ENCODE measurements at places on chromosomes 2 and 18.

- DNase-seq = no peak
Observed at GRCh38 chr2:52210161-52210560, 1178.2 kb upstream of the NRXN1 start.

DNA sequence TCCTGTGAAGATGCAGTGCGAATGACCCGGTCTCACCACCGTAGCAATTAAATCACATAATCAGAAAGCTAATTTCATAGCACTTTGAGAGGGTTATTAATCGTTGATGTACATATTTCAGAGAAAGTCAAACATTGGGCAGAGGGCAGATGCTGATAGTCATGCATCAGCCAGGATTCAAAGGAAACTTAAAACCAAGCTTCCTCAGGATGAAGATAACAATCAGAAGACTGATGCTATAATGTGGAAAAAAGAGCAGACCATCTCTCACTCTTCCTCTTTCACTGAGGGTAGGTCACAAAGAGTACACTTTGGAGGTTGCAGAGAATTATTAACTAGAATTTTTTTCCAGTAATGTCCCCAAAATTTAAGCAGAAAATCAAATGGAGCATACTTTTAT is 1027.7 kb upstream of the ZEB2 start:
- DNase-seq = no peak

- no peak for DNase-seq
Observed at GRCh38 chr2:107325981-107326786, 440.2 kb upstream of the ST6GAL2 start.

DNA sequence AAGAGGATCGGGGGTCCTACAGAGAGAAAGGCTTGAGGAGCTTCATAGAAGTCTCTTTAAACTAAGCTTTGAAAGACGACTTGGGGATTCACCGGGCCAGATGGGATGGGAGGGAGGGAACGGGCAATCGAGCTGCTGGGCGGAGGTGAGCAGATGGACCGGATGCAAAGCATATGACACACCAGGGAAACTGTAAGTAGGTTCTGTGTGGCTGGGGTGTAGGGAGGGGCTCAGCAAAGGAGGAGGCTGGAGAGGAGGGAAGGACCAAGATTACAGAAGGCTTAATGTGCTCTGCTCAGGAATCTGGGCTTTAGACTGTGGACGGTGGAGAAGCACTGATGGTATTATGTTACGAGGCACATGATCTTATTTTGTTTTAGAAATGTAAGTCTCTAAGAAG is 131.5 kb downstream of the MAIP1 start:
- DNase-seq = no peak

GRCh38 chr2:10160203-10160955 is 37.8 kb downstream of the RRM2 start:
- no peak for DNase-seq

- DNase-seq = peak; percentile 91
Observed at GRCh38 chr2:8583400-8584173, 98.3 kb upstream of the ID2 start.

GRCh38 chr18:76410660-76411417 is 84.2 kb downstream of the ZNF516 start:
- no peak for DNase-seq

GRCh38 chr18:69845593-69846506 is 101.8 kb downstream of the CD226 start:
- DNase-seq = no peak

DNA sequence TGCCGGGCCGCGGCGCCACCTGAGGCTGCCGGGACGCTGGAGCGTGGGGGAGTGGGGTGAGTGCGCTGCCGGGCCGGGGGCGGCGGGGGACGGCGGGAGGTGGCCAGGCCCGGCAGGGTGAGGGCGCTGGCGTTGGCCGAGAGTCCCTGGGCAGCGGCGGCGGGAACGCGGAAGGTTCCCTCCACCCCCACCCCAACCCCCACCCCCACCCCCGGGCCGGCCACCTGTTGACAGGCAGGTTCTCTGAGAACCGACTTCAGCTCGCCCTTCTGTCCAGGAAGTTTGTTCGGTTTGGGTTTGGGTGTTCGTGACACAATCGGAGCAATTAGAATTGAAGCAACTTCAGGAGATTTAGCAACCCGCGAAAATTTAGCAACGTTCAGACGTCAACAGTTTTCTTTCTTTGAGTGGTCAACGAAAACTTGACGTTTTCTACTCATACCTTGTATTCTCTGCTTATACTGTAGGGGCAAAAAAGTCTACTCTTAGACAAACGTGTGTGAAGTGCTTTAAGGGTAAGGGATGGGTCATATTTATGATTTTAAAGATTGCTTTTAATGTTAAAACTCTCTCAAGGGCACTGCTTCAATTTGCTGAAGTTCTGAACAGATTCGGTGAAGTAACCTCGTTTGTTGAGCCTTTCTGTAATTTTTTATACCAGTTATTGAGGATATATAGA is 9.3 kb downstream of the OTX1 start:
- DNase-seq = no peak

GRCh38 chr2:38244301-38244700 is 132.8 kb downstream of the ATL2 start:
- no peak for DNase-seq

DNA sequence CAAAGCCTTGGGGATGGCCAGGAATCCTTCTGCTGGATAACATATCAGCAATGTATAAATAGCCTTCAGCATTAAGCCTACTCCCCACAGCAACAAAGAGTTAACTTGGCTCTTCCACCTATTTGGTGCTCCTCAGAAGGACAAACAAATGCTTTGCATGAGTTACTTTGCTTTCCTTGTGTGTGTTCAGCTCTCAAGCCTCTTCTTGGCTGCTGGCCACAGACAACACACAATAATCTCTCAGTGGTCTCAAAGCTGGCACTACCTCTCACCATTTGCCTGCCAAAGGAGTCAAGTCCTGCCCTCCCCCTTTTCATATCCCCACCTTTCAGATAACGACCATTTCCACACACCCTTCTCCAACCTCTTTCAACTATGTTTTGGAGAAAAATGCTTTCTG is 17.5 kb downstream of the FTCDNL1 start:
- DNase-seq = no peak

- DNase-seq = no peak
Observed at GRCh38 chr2:98663511-98664090, 55.2 kb downstream of the UNC50 start.

GRCh38 chr18:37364237-37364636 is 201.4 kb downstream of the CELF4 start:
- DNase-seq = no peak

- no peak for DNase-seq
Observed at GRCh38 chr18:34126121-34126520, 98.6 kb downstream of the NOL4 start.

- DNase-seq = no peak
Observed at GRCh38 chr18:49319590-49319989, 140.9 kb downstream of the DYM start.

- DNase-seq = peak; percentile 83
Observed at GRCh38 chr2:196263181-196263747, 91.9 kb upstream of the STK17B start.

DNA sequence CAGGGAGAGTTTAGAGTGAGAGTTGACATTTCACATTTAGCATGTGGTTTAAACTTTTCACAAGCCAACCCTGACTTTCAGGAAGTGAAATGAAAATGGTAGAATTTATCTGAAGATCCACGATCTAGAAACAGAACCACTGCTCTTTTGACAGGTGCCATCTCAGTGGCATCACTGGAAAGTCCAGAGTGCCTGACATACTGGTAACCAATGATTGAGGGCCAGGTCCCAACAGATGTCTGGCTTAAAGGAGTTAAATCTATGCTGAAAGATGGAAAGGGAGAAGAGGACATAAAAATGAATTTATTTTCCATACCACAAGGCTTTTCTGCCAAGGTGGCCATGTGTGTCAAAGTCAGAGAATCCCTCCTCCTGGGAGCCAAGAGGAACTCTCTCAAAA is 2.7 kb downstream of the IL36G start:
- DNase-seq = no peak

DNA sequence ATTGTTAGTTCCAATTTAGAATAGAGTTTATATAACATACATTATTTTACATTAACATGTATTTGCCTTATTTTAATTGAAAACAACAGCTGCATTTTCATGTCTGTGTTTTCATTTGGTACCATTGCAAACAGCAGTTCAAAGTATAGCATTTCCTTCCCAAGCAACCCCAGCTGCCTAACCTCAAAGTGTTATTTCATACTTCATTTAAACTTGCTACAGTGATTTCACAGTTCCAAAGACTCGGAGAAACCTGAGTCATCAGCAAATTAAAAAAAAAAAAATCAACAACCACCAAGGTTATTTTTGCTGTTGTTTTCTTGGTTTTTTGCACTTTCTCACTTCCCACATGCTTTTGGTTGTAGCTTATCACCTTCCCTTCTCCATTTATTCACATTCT is 236.5 kb upstream of the SPHKAP start:
- no peak for DNase-seq

GRCh38 chr2:112482309-112483041 is 519 bp downstream of the TTL start:
- DNase-seq = peak; percentile 48

DNA sequence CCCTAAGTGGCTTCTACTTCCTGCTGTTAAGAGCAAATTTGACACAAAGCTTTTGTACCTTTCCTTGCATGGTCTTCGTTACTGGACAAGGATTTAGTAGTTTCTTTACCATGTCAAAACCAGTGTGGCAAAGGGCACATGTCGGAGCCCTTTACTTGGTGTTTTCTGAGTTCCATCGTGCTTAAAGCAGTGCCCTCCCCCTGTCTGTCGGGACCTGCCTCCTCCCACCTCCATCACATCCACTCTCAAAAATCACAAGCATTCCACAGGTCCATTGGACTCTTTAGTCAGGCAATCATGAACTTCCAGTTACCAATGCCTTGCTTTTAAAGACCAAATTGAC is 763 bp downstream of the CCDC141 start:
- no peak for DNase-seq

DNA sequence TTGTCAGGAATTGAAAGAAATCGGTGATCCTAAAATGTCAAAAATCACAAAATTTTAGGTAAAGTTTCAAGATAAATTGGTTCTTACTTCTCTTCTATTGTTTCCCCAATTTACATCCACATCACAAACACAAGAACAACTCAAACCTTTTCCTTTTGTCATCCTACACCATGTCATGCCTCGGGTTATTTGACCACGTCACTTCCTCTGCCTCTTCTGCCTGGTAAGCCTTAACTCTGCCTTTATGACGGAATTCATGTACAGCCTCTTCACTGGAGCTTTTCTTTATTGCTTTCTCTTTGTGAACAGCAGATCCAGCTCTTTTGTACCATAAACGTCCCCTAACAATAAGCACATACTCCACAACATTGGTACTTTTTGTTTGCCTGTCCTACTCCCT is 258.0 kb downstream of the DPP10 start:
- DNase-seq = no peak

- no peak for DNase-seq
Observed at GRCh38 chr2:66692521-66693054, 257.7 kb downstream of the MEIS1 start.

DNA sequence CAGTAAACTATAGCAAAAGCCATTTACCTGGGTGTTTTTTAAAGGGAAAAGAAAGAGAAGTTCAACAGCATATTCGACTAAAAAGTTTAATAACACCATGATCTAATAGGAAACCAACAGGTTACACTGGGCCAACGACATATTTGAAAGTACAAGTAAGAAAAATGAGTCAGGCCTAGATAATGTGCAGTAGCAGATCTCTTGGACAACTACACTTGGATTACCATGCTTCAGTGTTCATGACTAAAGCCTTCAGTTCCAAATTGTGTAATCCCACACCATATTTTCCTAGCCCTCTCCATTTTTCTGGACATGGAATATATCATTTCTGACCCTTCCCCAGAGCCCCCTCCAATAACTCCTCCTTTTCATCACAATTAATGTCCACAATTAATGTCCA is 39.1 kb upstream of the FIGN start:
- no peak for DNase-seq

DNA sequence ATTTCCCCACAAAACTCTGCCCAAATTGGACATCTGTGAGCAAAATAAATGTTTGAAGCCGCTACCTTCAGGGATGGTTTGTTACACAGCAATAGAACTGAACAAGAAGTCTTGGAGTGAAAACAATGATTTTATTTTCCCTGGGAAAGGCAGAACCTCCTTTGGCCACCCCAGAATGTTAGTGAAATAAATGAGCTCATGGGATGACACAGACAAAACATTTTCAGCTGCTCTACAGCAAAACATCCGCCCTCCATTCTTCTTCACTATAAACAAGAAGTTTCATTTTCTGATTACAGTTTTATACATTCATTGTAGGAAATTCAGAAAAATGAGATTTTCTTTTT is 4.3 kb upstream of the EFHD1 start:
- DNase-seq = no peak

- DNase-seq = no peak
Observed at GRCh38 chr2:236200378-236200777, 32.2 kb upstream of the GBX2 start.

DNA sequence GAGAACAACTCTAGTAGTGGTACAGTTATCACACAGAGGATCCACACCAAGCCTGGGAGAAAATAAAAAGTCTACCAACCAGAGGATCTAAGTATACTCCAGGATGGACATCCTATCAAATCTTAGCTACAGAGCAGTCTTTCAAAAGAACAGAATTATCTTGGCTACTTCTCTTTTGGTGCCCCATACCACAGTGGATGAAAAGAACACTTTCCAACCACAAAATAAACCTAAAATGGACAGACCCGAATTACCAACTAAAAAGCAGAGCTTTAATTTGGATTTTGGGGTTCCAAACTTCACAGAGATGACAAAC is 116.1 kb downstream of the SRBD1 start:
- DNase-seq = no peak

- DNase-seq = no peak
Observed at GRCh38 chr2:168639441-168639898, 163.0 kb upstream of the NOSTRIN start.

GRCh38 chr2:131682122-131682944 is 154.6 kb downstream of the CCDC74A start:
- DNase-seq = peak; percentile 23

DNA sequence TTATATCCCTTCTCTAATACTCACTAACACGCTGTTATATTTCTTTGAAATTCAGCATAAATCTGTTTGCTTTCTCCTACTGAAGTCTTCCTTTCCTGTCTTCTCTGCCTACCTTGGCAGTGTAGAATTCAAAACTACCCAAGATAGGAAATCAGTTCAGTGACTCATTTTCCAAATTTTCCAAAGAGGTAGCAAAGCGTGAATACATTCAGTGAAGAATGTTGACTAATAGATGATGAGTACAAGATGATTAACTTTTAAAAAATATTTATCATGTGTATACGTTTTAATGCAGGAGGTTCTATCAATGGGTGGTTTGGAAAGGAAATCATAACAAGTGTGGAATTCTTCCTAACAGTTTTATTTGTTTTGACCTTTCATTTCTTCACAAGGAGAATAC is 201.9 kb upstream of the SLC8A1 start:
- DNase-seq = no peak
